ENCODE measurements at places on chromosomes 6 and 20.

GRCh38 chr6:43221046-43221972, 8.0 kb downstream of the DNPH1 start:
- peak; percentile 39 for DNase-seq

GRCh38 chr6:24858177-24858653, 59.5 kb upstream of the ARMH2 start:
- DNase-seq = no peak

- DNase-seq = no peak
Observed at GRCh38 chr6:27872642-27873020, 39.6 kb downstream of the OR2B2 start.

- no peak for DNase-seq
Observed at GRCh38 chr20:33893314-33893713, 82.2 kb downstream of the CHMP4B start.

GRCh38 chr6:1762203-1762602, 152.5 kb downstream of the FOXC1 start:
- DNase-seq = no peak

- DNase-seq = no peak
Observed at GRCh38 chr6:55704421-55704820, 125.4 kb upstream of the HMGCLL1 start.

DNA sequence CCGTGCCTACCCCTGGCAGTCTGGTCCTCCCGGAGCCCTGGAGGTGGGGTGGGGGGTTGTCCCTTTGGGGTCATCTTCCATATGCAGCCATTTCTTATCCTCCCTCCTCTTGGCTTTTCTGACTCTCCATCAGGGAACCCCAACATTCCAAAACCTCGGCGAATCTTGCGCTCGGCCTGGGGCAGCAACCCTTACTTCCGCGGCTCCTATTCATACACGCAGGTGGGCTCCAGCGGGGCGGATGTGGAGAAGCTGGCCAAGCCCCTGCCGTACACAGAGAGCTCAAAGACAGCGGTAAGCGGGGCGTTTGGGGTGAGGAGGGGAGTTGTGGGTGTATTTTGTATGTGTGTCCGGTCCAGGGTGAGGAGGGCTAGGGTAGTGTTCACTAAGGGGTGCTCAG, 168.0 kb upstream of the RNF24 start:
- DNase-seq = peak; percentile 75

DNA sequence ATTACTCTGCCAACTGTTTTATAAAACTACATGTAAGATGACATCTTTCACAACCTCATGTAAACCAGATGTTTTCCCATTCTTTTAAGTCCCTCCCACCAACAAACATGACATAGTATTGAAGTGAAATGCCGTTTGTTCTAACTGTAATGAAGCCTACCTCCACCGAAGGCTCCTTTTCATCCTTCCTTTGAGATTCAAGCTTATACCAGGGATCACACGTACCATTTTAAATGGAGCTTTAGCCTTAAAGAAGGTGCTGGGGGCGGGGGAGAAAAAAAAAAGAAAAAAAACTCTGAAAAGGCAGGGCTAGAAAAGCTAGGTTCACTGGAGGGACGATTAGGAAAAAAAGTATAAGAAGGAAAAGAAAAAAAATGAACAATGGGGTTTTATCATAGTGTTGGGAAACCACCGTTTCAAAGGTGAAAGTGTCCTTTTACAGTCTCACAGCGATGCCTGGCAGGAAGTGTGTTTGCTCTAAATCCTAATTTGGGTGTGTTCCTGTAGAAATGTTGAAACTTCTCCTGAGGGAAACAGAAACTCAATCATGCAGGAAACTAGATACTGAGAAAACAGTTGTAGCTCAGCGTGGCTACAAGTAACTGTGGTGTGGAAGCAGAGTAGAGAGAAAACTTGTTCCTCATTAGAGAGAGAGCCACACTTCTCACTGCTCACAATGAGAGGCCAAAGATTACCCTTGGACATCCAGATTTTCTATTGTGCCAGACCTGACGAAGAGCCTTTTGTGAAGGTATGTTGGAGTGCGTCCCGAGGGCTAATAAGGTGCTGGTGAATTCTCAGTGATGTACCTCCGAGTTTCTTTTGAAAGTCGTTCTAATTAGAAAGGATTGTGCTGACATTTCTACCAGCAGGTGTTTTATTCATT, 37.6 kb upstream of the HINT3 start:
- DNase-seq = no peak

DNA sequence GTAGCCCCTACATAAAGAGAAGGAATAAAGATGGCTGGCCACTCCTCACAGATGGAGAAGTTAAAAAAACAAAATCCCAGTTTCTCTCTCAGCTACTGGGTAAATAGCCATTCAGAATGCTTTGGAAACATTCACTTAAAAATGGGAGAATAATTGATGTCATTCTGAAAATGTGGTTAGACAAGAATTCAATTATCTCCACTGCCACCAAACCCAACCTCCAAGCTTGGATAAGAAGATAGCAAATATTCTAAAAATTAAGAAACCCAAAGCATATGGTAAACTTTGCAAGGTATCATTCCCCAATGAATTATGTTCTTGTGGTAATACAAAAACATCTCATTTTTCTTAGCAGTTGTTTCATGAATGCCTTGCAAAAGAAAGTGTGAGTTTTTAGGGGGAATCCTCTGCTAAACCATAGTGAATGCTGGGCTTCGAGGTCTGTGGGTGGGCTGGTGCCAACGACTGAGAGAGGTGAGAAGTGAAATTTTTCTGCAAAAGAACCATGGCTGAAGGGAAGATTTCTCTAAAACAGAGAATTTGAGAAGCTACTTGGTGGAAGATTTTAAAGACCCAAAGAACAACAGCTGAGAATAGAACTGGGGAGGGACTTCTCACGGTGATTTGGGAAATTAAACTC, 497.9 kb upstream of the JARID2 start:
- DNase-seq = no peak

DNA sequence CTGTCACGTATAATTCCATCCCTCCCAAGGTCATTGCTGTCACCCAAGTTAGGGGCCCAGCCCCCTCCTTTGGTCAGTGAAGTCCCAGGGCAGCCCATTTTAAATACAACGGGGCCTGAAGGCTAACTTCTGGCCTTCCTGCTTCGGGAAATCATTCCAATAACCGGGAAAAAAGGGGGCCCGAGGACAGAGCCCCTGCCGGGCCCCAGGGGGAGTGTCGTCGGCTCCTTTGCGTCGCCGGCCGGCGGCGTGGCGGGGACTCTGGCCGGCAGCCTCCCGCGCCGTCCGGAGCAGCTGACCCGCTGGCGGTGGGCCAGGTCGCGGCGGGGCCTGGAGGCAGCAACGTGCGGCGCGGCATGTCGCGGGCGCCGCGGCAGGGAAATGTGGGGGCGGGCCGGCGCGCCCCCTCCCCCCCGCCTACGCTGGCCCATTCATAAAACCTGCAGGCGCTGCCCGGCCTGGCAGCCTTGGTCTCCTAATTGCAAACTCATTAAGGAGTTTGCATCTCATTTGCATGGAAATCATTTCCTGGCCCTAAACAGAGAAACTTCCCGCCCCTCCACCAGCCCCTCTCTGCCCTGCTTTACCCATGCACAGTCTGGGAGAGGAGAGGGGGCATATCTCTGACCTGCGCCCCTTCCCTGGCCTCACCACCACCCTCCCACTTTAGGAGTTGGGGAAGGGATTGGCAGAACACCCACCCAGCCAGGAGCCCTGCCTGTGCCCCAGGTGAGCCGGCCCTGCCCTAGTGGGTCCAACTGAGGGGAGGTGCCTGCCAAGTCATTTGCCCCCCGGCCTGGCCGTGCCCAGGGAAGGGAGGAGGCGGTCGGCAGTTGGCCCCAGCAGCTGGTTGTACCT, 50.7 kb downstream of the MRPL14 start:
- DNase-seq = no peak

GRCh38 chr20:37822141-37822601, 80.8 kb upstream of the VSTM2L start:
- DNase-seq = no peak

DNA sequence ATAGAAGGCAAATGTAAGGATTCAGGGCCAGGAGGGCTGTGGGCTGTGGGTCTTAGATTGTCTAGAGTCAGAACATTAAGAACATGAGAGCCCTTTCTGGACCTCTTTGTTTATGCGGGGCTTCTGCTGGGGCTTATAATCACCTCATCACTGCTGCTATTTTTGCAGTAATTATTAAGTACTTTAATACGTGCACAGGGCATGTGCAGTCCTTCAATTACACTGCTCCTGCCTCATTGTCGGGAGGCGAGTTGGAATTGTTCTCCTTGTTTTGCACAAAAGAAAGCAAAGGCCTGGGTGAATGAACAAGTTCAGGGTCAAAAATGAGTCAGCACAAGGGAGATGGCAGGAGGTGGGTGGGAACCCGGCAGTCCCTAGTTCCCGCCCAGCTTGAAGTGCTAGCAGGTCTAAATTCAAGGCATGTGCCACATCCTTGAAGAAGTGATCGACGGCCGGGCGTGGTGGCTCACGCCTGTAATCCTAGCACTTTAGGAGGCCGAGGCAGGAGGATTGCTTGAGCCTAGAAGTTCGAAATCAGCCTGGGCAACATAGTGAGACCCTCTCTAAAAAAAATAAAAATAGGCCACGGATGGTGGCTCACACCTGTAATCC, 34.4 kb upstream of the PTPN1 start:
- no peak for DNase-seq

DNA sequence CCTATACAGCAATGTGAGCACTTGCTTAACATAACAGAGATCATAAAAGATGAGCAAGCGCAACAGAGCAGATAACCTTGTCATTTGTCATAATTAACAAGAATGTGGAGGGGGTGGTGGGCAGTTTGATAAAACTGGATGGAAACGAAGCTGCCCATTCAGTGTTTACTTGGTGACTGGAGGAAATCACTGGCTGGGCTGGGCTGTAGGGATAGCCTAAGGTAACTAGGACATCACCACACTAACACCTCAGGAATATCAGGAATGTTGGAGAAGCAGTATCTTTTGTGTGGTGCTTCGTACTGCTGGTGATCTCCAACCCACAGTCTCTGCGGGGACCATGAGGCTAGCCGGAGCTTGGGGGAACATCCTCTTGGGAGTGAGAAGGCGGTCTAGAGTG, 218.4 kb downstream of the HIVEP2 start:
- no peak for DNase-seq

GRCh38 chr6:137094411-137095008, 49.7 kb upstream of the IL20RA start:
- no peak for DNase-seq

DNA sequence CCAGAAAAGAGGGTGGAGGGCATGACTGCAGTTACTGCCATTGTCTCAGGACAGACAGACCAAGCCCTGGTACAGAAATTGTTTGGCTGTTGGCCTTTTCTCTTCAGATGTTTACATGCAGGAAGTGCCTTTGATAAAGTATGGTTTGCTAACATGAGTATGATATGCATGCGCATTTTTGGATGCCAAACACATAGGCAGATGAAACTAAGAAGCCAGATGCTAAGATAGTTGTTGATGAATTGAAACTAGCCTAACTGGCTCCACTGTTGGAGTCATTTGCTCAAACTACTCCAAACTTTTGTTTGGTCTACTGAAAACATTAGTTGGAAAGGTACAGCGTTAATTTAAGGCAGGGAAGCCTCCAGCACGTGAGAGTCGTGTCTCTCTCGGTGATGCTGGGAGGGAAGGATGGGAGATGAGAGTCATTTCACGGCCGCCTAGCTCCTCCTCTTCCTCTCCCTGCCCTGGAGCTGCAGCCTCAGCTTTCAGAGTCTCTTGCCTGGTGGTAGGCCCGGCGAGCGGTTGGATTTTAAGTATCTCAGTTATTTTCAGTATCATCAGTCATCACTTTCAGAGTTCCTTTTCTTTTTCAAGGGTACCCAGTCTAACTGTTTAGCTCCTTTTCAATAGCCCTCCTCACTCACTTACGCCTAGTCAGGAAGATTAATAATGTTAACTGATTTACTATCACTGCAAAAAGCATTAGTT, 29.7 kb downstream of the RREB1 start:
- no peak for DNase-seq

DNA sequence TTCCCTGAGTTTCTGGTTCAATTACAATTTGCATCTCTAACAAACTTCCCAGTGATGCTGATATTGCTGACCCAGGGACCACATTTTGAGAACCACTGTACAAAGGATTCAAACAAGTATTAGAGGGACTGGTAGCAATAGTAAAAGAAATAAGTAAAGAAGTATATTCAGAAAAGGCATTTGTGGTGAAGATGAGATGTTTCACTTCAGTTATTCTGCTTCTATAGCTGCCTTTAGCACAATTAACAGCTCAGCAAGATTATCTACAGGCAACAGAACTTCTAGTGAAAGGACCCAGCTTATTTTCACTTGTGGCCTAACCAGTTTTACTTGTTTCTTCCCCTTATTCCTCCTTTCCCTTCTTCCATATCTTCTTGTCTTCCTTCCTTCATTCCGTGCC, 149.4 kb downstream of the PHF3 start:
- no peak for DNase-seq

DNA sequence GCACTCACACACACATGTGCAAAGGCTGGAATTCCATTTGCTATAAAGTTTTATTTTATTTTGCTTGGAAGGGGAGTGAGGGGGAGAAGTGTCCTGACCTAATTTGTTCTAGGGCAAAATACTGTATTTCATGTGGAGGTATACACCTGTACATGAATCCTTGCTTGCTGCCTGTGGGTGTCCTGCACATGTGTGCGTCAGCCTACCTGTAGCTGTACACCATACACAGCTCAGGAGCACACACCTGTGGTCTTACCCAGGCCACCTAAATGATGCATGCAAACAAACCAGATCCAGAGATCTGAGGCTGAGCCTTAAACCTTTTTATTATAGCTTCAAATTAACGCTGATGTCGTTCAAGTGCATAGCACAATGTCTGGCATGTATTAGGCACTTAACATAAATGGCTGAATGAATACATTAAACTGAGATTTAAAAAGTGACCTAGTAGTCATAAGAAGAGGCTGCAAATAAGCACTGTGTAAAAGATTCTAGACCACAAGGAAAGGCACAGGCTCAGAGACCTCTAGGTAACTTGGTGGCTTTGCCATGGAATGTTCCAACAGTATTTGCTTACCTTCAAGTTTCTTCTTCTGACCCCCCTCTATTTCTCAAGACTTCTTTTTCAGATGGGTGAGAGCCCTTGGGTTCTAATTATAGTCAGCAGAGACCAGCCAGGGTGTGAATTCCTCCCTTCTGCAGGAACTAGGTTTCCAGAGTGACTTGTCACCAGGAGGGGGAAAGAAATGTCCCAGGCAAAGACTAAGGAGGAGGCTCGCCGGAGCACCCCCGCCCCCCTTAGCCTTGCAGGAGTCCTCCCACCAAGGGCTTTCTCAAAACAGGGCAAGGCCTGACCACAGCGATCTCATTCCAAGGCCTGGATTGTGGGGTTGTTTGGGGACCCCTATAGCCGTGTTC, 13.4 kb downstream of the FOXC1 start:
- no peak for DNase-seq

DNA sequence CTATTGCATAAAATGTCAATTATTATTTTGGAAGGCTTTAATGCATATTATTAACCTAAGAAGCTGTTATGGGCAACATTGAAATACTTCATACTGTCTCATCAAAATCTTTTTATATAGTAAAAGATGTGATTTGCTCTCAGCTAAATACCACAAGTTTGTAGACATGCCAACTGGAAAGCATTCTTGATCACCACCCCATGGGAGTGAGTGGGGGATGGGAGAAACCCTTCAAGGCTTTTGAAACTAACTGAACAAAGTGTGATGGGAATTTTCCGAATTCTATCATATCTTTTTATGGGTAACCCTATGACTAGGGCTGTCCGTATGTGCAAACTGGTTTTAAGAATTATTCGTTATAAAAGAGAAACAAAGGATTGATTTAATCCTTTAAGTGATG, 377.3 kb upstream of the JAG1 start:
- DNase-seq = no peak

Measured in chondrocyte (in vitro differentiated cells).